ENCODE measurements at places on chromosomes 4 and X.

DNA sequence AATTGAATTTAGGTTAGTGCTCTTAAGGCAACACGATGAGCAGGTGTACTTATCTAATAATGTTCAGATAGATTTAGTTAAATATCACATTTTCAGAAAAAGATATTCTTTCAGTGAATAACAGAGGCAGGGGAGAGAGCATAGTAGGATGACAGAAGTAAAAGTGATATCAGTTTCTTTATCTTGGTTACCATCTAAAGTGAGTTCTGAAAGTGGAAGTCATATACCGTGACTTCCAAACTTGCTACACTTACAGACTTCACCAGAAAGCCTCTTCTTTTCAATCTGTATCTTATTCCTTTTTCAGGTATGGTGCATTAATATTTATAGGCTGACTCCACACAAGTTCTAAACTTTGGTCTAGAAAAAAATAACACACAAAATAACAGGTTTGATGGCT is 124.9 kb downstream of the POU4F2 start:
- DNase-seq: no peak

GRCh38 chr4:78652282-78652876 is 100.8 kb downstream of the ANXA3 start:
- no peak for DNase-seq

- DNase-seq: no peak
Observed at GRCh38 chrX:22109442-22109841, 77.3 kb downstream of the PHEX start.

DNA sequence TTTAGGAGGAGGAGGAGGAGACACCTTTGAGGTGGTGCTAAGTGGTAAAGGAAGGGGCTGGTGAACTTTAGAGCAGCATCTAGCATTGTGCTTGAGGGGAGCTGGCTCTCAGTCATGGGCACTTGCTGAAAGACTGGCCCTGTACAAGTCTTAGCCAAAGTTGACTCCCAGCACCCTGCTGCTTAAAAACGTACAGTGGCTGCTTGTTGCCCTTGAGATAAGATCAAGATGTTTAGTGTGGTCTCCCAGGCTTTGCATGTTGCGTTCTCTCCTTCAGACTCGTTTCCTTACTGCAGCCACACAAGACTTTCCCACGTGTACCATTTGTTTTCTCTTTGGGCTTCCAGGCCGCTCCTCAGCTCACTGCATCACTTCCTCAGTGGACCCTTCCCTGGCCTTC is 1.8 kb downstream of the MED28 start:
- DNase-seq: no peak

GRCh38 chrX:134599184-134599914 is 58.9 kb downstream of the PLAC1 start:
- DNase-seq: no peak

DNA sequence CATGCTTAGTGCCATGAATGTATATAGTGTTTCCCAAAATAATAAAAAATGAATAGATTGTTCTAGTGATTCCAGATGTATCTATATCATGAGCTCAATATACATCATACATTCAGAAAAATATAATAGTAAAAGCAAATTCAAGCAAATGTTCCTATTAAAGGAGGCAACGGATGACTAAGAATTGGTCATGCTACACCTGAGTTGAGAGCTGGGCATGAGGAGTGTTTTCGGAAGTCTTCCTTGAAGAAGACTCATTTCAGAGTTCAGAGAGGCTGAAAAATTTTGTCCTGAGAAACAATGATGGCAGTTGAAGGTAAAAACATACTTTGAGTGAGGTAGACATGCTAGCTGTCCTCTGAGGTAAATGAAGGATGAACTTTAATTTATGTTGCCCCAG is 79.3 kb upstream of the IL1RAPL2 start:
- no peak for DNase-seq

DNA sequence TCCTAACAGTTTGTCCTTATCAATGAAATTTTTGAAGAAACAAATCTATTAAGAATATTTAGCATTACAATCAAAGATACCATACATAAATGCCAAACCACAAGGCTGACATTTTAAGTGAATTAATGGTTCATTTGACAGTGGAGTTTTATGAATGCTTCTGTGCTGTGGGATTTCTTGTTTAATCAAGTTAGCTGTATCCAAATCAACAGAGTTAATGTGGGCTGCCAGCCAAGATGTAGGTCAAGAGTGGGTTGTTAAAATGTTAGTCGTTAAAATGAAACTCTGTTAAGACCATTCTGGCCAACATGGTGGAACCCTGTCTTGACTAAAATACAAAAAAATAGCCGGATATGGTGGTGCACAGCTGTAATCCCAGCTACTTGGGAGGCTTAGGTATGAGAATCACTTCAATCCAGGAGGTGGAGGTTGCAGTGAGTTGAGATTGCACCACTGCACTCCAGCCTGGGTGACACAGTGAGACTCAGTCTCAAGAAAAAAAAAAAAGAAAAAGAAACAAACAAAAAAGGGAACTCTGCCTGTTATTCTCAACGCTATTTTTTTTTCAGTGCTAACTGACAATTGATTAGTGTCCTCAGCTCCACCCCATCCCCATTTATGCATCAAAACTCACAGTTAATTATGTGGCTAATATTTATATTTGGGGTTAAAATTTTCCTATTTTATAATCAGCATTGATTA is 20.2 kb downstream of the GPAT3 start:
- no peak for DNase-seq

Data from left ventricle myocardium inferior (tissue), 1 donor.